NCI-H187 treated with DMSO at 0.1 percent for 48 hours (cell line): ENCODE measurements at places on chromosomes 4 and X.

- no peak for DNase-seq
Measured at GRCh38 chrX:39728852-39729598, 368.7 kb downstream of the BCOR start.

DNA sequence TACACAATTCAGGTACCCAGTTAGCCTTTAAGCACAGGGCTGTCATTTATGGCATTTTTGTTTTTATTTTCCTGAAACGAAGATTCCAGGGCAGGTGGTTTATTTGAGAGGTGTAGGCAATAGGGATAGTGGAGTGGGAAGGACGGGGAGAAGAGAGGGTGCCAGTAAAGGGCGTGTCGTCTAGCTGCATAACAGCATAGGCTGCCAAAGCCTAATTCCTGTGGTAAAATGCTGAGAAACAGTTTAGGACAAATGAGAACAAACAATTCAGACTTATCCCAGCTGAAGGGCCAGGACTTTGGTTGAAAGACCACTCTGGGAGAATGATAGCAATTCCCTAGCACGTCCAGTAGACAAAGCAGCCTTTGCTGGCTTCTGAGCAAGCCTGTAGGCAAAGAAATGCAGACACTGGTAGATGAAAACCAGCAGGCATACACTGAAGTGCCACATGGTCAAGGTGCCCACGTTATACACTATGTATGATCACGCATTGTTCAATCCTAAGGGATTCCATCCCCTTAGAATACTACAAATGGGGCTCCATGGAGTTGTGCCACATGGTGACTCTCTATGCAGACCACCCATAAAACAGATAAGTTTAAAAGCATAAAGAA lies 70.6 kb downstream of the PKD2 start:
- DNase-seq, result no peak

DNA sequence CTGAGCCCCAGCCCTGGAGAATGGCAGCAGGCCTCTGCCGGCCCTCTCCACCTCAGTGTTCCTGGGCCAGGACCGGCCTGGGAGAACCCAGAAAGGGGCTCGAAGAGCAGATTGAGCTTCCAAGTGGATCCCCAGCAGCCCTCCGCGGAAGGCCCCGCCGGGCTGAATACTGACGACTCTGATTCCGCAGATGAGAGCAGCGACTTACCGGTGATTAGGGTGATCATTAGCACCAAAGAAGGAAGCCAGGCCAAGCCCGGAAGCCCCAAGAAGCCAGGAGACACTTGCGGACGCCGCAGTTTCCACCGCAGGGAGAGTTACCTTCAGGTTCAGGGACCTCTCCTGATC lies 876 bp downstream of the LOC101059915 start:
- DNase-seq, result no peak

- DNase-seq, result no peak
Measured at GRCh38 chr4:153676984-153677383, 7.1 kb upstream of the TLR2 start.
